Stimulated activated CD4-positive, alpha-beta T cell treated with anti-CD3 and anti-CD28 coated beads, Interleukin-1b, Interleukin-23, amount 100 ng/mL, for 24 hours (primary cell): ENCODE measurements at places on chromosomes 13 and 19.

GRCh38 chr13:50129081-50129705, 113.9 kb downstream of the KCNRG start:
- DNase-seq = no peak

DNA sequence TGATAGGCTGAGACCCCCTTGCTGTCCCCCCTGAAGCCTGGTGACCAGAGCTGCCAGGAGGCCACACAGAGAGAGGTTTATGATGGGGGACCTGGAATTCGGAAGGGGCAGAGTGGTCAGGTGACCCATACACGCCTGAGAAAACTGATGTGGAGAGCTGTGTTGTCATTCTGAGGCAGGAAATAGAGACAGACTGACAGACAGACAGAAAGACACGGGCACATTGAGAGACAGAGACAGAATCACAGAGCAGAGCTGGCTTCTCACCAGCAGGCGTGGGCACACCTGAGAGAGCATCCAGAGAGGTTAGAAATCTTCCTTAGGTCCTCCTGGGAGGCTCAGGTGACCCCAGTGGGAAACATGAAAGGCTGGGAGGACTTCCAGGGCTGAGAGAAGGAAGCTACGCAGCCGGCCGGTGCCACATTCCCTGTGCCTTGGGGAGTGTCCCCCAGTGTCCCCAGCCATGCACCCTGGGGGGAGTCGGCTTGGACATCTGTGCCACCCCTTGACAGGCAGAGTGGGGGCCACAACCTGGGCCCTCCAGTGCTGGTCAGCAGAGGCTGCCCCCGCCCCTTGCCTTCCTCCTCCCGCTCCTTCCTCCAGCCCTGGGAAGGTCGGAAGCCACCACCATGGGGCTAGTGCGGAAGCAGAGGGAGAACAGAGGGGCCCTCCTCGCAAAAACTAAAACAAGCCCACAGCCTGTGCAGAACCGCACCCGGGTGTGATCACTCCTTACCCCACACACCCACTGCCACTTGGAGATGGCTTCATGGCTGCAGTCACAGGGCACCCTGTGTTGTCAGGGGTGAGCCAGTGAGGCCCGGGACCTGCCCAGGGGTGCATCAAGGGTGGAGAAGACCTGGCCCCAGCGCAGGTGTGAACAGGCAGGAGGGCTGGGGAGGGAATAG, 2.2 kb downstream of the FFAR1 start:
- DNase-seq = no peak

DNA sequence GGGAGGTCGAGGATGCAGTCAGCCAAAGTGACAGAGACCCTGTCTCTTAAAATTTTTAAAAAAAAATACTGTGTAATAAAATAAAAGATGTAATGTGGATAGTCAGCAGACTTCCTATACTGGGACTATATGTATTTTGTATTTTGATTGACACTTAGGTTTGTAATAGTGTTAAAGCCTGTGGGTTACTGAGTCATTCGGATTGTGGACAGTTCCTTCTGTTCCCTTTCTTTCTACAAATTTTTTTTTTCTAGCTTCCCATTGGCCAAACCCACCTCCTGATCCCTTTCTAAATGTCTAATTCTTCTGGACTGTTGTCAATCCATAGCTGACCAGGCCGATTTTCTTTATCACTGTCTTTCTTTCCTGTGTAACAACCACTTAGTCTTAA, 108.0 kb downstream of the DNAJC3 start:
- no peak for DNase-seq

GRCh38 chr13:44355621-44356020, 18.0 kb upstream of the SERP2 start:
- no peak for DNase-seq

GRCh38 chr13:111117961-111118360, 2.9 kb downstream of the ARHGEF7 start:
- DNase-seq = no peak

DNA sequence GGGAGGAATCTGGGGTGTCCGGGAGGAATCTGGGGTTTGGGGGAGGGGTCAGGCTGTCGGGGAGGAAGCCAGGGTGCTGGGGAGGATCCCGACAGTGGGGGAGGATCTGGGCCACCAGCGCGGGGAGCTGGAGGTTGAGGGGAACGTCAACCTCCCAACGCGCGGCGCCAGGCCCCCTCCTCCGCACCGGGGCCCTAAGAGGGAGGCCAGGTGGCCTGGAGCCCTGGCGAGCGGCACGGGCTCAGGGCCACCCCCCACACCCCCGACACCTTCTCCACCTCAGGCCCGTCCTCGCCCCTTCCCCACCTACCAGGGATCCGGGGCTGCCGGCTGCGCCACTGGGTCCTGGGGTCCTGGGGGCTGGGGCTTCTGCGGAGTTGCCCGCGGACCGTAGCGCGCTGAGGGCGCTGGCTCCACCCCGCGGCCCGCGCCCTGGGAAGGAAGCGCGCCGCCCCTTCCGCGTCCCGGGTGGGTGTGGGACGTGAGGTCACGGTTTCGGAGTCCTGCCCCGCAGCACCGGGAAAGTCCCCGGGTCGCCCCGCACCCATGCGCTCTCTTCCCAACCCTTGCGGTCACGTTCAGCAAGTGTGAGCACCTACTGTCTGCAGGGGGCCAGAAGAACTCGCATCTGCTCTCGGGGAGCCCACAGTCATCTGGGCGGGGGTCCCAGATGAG, at the start of gene TICAM1:
Gene TICAM1 (minus strand): TSS at position 409 of the 675 bp plus-strand sequence. CDS start 13,335 bp downstream, outside the sequence.
- peak; percentile 76 for DNase-seq

- DNase-seq = no peak
Observed at GRCh38 chr13:114194853-114195252, 15.8 kb downstream of the CFAP97D2 start.

- no peak for DNase-seq
Observed at GRCh38 chr19:9883231-9883758, 48.2 kb downstream of the PIN1 start.

DNA sequence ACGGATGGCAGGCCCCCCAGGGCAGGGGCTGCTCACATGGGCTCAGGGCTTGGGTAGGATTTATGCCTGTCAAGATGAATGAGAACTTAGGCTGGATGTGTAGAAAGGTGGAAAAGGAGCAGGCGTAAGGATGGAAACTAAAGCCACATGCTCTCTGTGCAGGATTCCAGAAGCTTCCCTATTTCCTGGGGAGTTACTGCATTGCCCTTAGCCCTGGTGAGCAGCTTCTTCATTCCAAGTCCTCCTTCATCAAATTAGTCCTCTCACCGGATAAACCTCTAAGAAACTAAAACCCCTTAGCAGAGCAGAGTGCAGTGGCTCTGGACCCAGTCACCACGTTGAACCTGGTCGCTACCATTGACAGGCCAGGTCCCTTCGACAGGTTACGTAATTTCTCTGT, 7.4 kb downstream of the ATP12A start:
- DNase-seq = no peak

- no peak for DNase-seq
Observed at GRCh38 chr13:109150696-109151095, 521.3 kb downstream of the MYO16 start.

DNA sequence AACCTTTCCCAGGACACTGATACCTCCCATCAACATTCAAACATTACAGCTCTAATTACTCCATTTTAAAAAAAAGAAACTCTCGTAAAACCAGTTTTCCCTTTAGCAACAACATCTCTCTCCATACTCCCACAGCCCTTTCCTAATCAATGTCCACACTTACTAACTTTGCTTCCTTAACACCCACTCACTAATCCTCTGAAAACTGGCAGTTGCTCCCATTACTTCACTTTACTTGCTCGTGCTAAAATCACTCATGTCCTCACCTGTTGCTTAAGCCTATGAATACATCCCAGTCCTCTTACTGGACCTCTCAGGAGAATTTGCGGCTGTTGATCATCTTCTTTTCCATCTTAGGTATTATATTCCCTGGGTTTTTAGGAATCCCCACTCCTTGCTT, 44.8 kb downstream of the RBM26 start:
- no peak for DNase-seq

- DNase-seq = no peak
Observed at GRCh38 chr19:40366697-40367561, 18.4 kb downstream of the PLD3 start.

DNA sequence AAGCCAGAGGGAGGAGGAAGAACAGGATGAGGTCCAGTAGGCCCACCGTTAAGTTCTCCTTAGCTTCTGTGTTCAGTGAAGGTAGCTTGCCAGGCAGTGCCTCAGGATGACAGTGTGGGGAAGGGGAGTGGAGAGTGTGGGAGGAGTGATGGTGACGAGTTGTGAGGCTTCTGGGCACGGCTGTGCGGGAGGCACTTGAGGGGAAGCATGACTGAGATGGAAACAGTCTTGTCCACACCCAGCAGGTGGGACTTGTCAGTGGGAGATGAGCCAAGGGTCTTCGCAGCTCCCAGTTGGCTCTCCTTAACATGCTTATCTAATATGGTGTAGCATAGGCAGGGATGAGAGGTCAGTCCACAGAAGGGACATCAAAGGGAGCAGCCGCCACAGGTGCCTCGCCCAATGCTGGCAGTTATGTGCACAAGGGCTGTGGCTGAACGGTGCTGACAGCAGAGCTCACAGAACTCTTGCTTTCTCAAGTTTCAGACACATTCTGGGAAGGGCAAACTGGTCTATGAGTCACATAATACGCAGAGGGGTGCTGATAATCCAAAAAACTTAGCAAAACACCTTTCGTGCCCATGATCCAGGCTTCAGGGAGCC, 47.5 kb downstream of the OXGR1 start:
- no peak for DNase-seq

GRCh38 chr19:10829967-10830366, 6.0 kb downstream of the TMED1 start:
- no peak for DNase-seq

GRCh38 chr19:56270676-56271075, 1.9 kb upstream of the EDDM13 start:
- DNase-seq = no peak

GRCh38 chr13:25018729-25019115, 77.2 kb upstream of the PABPC3 start:
- DNase-seq = no peak

GRCh38 chr13:102693776-102694175, 1.1 kb downstream of the METTL21C start:
- DNase-seq = no peak

DNA sequence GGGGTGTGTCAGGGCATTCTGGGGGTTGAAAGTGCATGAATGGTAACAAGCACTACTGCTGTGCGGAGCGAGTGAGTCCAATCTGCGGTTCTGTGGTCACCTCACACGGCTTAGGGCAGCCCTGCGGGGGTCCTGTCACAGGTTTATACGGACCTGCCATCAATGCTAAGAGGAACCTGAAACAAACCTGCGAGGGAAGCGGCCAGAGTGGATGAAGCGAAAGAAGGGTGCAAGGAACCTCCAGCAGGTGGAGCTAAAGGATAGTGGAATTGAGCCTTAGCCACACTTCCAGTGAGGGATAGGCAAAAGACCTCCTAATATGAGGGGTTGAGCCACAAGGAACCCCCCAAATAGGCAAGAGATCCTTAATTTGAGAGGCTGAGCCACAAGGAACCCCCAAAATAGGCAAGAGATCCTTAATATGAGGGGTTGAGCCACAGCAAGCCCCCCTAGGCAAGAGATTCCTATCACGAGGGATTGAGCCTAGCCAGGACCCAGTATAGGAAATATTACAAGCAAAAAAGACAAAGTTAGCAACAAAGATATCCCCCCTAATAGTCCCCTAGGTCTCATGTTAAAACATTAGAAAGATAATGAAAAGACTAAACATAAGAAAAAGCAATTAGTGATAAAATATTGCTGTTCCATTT, 6.3 kb upstream of the ZNF69 start:
- DNase-seq = peak; percentile 32

DNA sequence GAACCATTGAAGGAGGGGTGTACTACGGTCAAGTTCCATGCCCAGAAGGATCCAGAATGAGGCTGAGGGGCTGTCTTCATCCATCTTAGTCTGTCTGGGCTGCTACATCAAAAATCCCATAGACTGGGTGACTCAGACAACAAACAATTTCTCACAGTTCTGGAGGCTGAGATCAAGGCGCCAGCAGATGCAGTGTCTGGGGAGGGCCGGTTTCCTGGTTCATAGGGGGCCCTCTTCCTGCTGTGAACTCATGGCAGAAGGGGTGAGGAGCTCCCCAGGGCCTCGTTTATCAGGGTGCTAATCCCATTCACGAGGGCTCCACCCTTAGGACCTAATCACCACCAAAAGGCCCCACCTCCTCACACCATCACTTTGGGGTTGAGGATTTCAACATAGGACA, 14.7 kb upstream of the KCTD15 start:
- DNase-seq = no peak
